ENCODE measurements at places on chromosomes 6 and 20.
A peak's percentile ranks its signal among the peaks of the same experiment; 100 is the strongest.

DNA sequence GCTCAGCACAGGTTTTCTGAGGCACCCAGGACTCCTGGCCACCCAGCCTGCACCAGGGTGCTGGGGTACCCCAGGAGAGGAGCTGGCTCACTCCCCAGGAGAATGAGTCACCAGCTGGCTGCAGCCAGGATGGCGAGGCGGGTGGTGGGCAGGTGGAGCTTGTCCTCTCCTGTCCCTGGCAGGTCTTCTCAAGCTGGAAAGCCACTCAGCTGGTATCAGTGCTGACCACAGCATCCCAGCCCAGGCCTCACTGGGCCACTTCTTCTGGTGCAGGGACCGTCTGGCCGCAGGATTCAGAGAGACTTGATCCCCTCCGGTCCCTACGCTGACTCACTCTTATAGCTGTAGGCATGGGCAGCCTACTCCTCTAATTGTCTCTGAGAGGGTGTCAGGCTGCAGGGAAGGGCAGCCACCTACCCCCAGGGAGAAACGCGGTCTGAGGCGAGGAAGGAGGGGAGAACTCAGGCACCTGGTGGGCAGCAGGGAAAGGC is 22.2 kb downstream of the TFEB start:
- DNase-seq, result no peak

- no peak for DNase-seq
Measured at GRCh38 chr20:6680441-6680840, 87.0 kb upstream of the BMP2 start.

DNA sequence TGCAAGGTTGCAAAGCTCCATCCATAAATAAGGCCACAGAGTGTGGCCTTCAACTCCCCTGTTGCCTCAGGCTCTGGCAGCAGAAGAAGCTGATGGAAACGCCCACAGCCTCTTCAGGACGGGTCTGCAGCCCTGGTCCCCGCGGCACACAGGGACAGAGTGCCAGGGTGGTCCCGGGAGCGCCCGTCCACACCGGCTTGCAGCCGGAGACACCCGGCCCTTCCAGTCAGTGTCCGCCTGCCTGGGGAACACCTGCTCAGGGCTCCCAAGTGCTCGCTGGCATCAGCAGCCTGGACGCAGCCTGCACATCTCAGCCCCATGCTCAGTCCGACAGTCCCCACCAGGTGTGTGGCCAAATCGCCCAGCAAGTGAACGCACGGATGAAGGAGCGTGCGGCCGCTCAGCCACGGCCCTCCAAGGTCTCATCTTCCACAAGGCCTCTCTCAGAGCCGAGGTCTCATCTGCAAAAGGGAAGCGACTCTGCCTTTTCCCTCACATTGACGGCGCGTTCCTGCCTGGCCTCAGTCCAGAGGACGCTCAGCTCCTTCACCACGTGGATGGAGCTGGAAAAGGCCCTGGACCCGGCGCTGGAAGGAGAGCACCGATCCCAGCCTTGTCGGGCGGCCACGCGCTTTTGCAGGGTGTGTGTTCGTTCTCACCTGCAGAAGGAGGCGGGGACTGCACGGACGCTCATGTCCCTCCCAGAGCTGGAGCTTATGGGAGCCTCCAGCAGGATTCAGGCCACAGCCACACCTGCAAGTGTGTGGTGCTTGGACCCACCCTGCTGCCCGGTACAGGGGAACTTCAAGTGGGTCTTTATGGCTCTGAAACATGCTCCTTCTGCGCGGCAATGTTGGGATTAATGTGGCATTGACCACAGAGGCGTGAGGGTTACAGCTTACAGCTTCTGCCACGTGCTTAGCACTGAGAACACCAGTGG is 180.4 kb downstream of the DLL1 start:
- DNase-seq, result no peak

GRCh38 chr6:126480268-126480667 is 140.4 kb downstream of the CENPW start:
- DNase-seq, result no peak

GRCh38 chr6:466564-466963 is 75.0 kb downstream of the IRF4 start:
- no peak for DNase-seq

GRCh38 chr6:156175971-156176421 is 601.2 kb upstream of the ARID1B start:
- peak; percentile 67 for DNase-seq

DNA sequence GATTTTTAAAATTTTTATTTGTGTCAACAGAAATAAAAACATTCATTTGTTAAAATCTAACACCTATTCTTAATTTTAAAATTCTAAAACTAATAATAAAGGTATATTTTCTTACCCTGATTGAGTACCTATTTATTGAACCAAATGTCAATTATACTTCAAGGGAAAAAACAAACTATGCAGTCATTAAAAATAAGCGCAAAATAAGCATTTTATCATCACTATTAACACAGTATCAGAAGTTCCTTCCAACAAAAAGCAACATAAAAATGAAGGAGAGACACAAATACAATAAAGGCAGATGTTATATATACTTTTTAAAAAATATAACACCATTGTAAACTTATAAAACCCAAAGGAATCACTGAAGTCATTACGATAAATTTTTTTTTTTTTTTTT is 52.7 kb downstream of the ZHX3 start:
- DNase-seq, result no peak

GRCh38 chr6:127302728-127303660 is 36.3 kb downstream of the RNF146 start:
- peak; percentile 49 for DNase-seq

DNA sequence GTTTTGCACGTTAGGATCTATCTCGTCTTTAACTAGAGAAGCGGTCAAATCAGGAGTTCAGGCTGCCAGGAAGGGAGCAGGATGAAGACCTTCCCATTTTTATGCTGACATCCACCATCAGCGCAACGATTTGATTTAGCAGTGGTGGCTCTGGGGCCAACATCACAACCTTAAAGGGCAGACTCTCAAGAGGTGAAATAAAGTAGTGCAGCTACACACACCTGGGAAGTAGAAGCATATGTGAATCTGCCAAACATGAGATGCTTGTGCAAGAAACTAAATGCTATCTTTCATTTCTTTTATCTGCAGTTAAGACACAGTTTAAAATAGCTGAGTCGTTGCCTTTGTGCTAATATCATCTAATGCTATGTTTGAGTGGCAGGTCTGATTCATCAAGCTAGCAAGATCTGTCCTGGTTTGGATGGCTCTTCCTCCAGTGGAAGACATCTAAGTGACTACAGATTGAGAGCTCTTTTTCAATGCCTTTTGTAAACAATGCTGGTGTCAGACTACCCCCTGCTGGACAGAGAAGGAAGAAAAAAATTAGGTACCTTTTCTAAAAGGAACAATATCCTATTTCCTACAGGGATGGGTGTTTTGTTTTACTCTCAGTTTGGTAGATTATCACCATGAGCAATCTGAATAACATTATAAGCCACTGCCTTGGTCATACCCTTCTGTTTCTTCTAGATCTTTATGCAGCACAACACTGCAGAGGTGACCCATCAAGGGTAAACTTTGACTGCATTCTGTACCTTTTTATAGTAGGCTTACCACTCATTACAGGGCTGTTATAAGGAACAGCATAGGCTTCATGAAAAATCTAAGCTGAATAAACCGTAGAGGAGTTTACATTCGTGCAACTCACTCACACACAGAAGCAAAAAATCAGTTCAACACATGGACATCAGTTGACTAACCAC is 171.6 kb upstream of the FBXL4 start:
- DNase-seq, result peak; percentile 68

GRCh38 chr6:16961577-16961976 is 140.3 kb upstream of the STMND1 start:
- DNase-seq, result no peak

GRCh38 chr6:123448306-123448884 is 188.4 kb downstream of the TRDN start:
- no peak for DNase-seq

DNA sequence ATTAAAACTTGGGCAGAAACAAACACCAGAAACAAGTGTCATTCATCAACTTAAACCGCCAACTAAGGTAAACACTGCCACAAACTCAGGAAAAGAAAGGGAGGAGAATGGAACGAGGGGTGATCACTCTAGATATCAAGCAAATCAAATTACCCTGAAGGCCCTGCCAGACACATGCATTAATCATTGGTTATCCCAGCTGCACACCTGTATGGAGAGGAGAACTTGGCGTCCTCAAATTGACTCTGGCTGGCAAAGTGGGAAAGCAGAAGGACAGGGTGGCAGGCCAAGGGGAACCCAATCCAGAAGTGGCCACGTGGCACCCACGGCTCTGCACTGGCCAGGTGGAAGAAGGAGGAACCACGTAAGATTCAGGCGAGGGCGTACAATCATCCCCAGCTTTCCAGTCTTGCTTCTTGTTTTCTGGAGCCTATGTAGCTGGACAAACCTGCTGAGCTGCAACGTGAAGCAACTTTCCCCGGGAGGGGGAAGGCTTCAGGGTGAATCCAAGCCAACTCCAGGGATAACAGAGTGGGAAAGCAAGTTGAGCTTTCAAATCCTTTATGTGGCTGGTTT is 156.2 kb upstream of the JARID2 start:
- no peak for DNase-seq

Data from HAP-1 (cell line).